ENCODE measurements at places on chromosomes 7 and 10.
A peak's percentile ranks its signal among the peaks of the same experiment; 100 is the strongest.

GRCh38 chr7:96645084-96645483 is 64.6 kb downstream of the SEM1 start:
- DNase-seq, result no peak

GRCh38 chr10:7520507-7521485 is 110.0 kb upstream of the SFMBT2 start:
- no peak for DNase-seq

DNA sequence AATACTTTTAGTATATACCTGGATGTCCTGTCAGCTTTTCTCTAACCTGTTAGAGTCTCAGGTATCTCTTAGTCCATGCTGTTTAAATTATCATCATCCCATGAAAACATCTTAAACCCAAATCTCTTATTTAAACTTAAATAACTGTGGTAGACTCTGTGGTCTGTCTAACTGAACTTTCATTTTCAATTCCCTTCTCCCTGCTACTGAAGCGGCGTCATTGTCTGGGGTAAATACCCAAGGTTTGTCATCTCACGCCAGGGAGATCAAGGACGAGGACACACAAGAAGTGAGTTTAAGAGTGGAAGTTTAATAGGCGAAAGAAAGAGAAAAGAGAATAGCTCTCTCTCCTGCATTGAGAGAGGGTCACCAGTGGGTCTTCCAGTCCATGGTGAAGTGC is 804.4 kb upstream of the CELF2 start:
- no peak for DNase-seq

DNA sequence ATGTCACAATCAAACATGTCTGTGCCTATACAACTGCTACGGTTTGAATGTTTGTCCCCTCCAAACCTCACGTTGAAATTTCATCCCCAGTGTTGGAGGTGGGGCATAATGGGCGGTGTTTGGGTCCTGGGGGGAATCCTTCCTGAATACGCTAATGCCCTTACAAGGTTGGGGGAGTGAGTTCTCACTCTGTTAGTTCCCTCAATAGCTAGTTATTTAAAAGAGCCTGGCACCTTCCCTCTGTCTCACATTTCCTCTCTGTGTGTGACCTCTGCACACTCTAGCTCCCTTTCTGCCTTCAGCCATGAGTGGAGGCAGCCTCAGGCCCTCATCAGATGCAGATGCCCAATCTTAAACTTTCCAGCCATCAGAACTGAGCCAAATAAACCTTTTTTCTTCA is 129.5 kb downstream of the GRM8 start:
- peak; percentile 33 for DNase-seq

DNA sequence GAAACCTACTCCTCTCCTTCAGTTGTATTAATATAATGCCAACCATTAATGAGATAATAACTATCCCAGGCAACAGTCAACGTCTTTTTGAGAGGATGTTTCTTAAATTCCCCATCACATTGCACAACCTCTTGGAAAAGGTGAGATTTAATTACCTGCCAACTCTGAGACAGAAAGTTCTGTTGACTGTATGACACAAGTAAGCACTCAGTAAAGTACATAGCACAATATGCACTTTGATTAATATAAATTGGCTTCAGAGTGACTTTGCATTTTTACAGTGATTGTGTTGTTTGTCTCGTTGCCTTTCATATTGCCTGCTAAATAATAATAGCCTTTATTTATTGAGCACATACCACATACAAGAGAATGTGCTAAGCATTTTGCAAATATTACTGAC is 46.7 kb downstream of the CAV1 start:
- DNase-seq, result no peak

DNA sequence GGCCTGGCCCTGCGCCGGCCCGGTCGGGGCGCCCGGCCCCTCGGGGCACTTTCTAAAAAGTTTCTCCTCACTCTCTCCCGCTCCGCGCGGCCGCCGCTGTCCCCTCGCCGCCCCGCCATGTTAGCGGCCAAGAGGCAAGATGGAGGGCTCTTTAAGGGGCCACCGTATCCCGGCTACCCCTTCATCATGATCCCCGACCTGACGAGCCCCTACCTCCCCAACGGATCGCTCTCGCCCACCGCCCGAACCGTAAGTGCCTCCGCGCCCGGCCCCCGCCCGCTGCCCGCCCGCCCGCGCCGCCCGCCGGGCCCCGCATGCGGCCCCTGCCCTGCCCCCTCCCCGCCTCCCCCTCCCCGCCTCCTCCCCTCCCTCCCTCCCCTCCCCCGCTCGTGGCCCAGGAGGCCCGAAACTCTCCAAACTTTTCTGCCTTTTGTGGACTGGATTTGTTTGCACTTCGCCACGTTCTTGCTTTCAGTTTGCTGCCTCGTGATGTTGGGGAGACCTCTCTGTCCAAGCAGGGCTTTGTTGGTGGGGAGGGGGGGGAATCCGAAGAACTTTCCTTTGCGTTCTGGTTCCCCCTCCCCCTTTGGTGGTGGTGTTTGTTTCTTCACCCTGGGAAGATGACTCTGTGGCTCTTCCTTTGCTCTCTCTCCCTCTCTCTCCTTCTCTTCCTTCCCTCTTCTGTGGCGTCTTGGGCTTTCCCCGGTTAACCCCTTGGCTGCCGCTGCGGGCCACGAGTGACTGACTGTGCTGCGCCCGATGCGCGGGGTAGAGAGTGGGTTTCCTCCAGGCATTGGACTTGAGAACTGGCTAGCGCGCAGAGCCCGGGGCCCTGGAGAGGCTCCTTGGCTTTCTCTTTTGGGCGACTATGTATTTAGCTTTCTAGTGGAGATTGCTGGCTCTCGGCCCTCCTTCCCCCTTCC is 1.6 kb downstream of the TCF7L2 start:
- DNase-seq, result no peak

GRCh38 chr7:137342828-137343261 is 688 bp downstream of the PTN start:
- DNase-seq, result no peak

DNA sequence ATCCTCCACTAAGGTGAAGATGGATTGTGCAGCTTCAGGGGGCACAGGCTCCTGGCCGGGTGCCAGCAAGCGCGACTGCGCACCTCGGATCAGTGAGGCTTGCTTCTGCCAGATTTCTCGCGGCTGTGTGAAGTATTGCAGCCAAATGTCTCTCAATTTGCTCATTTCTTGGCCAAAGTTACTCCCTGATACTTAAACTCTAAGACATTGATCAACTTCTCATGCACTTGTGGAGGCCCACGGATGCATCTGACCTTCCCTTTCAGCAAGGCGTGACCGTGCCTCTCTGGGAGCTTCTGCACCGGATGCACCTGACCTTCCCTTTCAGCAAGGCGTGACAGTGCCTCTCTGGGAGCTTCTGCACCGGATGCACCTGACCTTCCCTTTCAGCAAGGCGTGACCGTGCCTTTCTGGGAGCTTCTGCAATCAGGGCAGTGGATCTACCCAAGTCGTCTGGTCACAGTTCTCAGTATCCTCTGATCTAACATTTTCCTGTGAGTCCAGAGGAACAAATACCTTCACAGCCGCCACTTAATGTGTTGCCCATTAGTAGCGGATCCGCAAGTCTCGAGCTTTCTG is 248.3 kb downstream of the ADARB2 start:
- no peak for DNase-seq

DNA sequence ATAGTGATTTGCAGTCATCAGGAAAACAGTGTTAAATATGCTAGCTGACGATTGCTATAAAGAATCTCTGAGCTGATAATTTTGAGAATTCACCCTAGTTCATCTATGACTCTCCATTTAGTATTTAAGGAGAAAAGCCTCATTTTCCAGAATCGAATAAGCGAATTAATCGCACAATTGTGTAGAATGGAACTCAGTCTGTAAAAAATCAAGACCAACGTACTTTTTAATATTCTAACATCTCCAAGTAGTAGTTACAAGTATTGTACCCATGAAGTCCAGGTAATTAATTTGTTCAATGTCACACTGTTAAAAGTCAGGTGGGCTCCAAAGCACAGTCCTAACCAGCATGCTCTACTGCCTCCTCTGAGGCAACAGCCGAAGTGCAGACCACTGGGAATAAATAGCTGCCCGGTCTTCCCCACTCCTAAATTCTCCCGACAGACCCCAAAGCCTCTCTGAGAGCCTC is 380 bp upstream of the AGBL3 start:
- no peak for DNase-seq

DNA sequence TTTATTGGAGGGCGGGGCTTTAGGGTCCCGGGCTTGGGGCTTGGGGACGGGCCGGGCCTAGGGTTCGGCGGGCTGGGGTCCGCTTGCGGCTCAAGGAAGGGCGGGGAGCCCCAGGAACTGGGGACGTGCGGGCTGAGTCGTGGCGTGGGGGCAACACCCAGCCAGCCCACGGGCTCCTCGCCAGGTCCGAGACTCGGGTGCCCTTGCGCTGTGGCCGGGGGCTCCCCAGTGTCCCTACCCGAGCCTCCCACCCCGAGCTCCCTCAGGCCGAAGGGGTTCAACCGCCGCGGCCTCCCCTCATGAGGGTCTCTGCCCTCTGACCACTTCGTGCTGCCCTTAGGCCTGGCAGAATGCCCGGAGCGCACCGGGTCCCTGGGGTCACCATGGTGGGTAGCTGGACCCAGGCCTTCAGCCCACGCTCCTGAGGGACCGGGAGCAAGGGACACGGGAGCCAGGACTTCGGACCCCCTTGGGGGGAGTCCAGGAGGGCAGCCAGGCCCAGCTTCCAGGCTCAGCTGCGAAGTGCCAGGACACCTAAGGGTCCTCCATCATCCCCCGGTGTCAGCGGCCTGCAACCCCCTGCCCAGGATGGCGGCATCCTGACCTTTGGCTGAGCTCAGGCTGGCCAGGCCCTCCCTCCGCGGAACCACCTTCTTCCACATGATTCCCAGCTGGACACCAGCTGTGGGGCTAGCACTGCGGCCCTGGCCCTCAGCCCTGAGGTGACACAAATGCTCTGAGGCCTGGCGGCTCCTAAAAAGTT is 524 bp upstream of the FUOM start:
- DNase-seq, result no peak

GRCh38 chr10:62900829-62901571 is 84.8 kb upstream of the EGR2 start:
- DNase-seq, result no peak

DNA sequence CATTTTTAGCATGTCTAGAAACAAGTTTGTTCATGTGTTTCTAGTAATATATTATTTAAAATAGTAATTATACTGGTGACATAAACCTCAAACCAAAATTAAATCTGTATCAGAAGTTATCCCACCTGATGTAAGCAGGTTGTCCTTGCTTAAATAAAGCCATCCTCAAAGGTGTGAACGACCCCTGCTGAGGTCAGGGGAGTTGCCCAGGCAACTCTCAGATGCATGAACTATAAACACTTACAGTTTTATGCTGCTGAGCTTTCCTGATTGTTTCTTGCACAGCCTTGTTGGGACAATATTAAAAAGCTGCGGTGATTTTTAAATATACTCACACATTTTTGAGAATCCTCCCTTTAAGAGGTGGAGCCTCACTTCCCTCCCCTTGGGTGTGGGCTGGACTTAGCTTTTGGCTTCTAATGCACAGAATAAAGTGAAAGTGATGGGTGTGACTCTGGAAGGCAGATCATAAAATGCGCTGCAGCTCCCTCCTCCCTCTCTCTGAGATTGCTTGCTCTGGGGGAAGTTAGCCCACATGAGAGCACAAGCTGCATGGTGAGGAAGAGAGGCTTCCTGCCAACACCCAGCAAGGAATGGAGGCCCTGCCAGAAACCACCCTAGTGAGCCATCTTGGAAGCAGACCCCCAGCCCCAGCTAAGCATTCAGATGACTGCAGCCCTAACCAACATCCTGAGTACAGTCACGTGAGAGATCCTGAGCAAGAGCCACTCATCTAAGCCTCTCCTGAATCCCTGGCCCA is 152.7 kb downstream of the SKIDA1 start:
- peak; percentile 17 for DNase-seq

DNA sequence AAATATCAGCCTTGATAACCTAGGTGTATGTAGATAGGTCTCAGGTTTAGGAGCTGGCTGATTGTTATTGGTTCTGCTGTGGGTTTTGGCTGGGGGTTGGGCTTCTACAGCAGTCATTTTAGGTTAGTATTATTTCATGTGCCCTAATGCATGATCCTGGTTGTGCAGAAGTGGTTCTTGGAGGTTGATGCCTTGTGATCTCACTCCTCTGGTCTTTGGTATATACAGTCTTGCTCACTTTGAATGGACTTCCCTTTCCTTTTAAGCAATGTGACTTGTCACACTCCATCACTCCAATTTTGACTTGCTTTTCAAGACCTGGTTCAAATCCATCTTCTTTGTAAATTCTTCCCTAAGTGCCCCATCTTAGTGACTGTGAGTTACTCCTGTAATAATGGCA is 188.9 kb downstream of the LRMDA start:
- DNase-seq, result no peak

DNA sequence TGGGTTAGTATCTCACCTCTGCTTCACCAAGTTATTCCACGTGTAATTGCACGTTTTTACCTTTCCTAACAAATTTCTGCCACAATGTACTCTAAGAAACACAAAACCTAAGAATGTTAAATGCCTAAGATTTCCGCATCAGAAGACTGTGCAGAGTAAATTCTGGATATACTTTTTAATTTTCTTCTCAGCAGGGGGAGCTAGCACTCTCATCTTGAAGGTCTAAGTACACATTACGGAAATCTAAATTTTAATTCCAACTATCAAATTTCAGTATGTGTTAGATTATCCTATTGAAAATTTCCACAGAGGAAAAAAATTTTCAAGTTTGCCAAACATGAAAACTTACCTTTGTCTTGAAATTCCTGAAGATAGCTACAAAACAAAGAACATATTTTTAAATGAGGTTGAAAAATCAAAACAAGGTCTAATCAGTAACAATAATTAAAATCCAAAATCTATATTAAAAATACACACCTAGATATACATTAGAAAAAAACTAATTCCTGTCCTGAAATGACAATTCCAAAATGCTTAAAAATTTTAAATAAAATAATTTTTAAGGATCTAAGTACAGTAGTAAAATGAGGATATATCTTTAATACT is 10.5 kb downstream of the SKAP2 start:
- peak; percentile 53 for DNase-seq

DNA sequence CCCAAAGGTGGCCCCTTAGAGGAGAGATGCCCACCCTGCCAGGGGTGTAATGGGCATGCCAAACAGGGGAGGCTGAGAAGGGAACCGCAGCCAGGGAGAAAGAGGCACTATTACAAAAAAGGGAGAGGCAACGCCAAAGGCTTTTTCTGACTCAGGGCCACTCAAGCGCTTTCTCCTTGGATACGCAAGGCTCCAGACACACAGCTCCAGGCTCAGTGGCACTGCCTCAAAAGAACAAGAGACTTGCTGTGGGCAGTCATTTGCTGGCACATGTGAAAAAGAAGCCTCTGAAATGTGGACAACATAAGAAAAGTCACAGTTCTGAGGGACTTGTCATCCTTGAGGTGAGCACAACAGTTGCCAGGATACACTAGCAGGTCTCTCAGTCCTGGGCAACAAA is 128.4 kb downstream of the DGKI start:
- DNase-seq, result no peak
